ENCODE measurements at places on chromosomes 16 and 17.

DNA sequence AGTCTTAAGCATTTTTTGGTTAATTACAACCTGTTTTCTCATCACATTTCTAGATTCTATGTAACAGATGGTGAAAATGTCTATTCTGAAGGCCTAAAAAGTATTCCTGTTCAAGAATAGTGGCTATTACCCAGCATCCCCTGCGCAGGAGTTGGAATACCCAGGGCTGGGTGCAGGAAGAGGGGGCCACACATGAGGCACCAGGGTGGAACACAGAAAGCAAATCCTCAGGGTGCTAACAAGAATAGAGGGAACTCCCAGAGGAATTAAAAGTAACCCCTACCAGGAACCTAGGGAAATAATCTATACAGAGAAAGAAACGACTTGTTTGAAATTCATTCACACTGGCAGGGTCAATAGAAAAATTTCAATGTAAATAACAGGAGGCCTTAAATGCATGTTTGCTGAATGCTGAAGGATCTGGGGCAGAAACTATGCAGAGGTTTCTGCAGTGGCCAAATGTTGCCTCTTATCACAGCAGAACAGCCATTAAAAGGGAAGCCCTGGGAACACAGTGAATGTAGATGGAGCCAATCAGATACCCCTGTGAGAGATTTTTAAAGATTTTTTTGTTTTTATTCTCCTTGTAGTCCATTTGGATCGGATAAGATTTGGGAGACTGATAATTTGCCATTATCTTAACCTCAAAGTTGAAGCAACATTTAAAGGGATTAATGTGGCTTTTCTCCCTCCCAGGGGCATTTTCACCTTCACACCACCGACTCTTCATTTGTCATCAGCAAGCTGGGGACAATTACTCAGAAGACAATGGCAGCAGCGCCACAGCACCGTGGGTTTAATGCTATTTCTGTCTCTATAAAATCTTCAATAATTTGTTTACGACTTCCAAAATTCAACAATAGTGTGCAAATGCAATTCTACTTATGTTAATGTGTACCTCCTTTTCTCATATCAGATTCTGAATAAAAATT is 196.0 kb upstream of the PSMD7 start:
- DNase-seq = no peak

DNA sequence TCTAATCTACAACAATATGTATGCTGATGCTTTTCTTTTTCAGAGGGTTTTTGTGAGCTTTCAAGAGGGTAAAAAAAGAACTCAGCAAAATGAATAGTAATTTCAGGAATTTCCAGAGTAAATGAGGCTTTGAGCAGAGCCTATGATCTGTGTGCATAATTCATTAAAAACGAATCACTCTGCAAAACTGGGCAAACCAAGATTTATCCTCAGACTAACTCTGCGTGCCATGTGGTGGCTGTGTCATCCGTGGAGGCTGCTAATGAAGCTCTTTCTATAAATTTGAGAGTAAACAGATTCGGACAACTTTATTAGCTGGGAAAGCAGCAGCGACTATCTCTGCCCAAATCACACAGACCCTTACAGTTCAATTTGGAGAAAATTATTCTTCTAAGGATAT is 83.8 kb downstream of the FOXL1 start:
- no peak for DNase-seq

DNA sequence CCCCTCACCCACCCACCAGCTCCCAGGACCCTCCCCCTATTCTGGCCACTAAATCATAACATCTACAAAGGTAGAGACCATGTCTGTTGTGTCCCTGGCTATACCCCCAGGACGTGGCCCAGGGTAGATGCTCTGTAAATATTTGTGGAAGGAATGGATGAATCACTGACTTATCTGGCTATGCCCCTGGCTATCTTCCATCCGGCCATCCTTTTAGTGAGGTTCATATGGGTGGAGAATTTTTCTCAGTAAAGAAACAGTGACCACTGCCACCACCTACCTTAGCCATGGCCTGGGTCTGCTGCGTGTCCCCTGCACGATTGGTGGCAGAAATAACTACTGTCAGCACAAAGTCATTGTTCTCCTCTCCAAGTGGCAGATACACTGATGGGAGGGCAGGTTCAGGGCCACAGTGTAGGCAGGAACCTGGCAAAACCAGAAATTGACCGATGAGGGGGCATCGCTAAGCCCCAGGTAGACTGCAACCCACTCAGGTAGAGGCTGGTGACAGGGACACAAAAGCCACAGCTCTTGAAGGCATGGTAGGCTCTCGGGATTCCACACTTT is 63.1 kb upstream of the BCO1 start:
- DNase-seq = no peak

DNA sequence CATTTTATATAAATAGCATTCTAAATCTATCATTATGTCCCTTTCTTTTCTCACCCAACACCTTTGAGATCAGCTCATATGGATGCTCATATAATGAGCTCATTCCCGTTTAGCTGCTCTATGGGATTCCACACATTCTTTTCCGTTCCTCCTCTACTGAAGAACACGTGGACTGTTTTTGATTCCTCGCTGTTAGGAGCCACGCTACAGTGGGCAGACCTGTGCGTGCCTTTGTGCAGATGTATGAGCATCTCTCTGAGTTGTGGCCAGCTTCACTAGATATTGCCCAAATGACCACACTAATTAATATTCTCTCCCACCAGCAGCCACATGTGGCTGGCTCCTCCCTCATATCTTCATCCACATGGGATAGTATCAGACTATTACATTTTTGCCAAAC is 6.0 kb upstream of the TNFRSF13B start:
- DNase-seq = no peak

DNA sequence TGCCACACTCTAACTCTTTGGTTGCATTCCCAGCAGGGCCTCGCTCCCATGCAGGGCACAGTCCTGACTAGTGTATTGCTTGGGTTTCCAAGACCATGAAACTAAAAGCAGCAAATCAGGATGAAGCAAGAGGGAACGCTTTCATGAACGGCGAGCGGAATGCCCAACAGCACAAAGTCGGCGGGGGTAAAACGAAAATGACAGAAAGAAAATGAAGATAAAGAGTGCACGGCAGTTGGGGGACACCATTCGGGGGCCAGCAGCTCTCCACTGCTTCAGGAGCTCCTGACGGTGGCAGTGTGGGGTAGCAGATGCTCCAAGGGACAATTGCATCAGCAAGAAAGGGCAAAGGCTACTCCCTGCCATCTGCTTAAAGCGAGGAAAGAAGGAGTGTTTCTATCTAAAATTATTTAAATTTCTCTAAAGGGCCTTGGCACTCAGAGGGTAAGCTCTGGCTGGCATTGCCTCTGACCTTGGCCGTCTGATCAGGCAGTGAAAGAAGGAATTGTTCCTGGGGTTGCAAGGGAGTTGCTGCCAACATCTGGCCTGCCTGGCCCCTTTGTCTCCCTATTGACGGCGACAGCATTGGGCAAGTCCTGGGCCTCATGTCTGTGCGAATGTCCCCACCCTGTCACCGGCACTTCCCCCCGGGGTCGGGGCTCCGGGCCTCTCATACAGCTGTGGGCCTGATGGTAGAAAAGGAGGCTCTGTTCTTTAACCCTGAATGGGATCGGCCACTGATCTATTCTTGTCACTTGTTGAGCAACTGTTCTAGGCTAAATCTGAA is 138.2 kb downstream of the CMIP start:
- DNase-seq = no peak

DNA sequence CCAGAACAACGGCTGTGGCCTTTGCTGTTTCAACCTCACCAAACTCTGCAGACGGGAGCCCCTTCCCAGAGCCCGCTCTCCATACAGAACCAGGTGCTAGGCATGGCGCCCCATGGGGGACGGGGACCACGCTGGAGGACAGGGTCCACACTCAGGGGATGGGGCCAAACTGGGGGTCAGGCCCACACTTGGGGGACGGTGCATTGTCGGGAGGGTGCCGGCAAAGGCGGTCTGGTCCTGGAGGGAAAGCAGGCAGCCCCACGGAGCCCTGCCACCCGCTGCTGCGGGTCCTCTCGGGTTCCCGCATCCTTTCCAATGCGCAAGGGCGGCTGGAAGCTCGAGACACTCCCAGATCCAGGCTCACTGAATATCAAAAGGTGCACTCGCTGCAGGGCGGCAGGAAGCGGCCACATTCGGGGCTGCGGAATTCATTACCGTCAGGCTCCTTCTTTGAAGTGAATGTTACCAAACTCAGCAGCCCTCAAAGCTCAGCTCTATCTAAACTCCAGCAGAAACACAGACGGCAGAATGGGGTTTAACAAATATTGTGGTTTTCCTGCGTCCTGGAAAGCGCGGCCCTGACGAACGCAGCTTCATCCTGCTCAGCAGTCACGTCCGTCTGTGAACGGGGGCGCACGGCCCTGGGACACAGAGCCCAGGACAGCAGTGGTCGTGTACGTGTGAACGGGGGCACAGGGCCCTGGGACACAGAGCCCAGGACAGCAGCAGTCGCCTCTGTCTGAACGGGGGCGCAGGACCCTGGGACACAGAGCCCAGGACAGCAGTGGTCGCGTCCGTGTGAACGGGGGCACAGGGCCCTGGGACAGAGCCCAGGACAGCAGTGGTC is 41.3 kb downstream of the LMF1 start:
- no peak for DNase-seq

GRCh38 chr16:75351183-75351582 is 82.1 kb downstream of the CFDP1 start:
- no peak for DNase-seq

- DNase-seq = no peak
These were observed 13.7 kb upstream of the CD300E start for GRCh38 chr17:74637265-74637664.

DNA sequence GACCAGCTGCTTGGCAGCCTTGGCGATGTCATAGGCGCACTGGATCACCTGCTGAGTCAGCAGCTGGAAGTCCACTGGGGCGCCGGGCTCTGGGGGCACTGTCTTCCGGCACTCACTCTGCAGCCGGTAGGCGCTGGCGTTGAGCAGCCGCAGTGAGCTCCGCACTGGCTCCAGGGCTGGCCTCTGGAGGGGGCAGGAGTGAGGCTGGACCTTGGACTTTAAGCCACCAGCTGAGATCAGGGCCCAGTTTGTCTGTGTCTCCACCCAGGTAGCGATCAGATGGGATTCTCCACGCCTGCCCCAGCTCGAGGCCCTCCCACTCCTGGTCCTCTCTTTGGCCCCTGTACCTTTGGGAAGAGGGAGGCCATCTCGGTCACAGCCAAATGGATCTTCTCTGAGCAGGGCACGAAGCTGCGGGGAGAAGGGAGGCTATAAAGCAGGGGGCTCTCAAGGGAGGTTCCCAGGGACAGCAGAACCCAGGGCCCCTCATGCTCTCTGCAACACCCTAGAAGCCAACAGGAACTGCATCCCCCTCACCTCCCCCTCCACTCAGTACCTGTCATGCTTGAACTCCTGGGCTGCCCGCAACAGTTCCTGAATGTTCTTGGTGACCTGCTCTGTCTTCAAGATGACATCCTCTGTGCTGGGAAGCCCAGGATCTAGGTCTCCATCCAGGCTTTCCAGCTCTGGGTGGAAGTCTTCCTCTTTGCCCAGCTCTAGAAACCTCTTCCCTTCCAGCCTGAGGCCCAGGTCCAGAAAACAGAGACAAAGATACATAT is 6.4 kb downstream of the TP53I13 start:
- no peak for DNase-seq

- no peak for DNase-seq
These were observed 76.7 kb downstream of the CCT6B start for GRCh38 chr17:34884597-34884996.

DNA sequence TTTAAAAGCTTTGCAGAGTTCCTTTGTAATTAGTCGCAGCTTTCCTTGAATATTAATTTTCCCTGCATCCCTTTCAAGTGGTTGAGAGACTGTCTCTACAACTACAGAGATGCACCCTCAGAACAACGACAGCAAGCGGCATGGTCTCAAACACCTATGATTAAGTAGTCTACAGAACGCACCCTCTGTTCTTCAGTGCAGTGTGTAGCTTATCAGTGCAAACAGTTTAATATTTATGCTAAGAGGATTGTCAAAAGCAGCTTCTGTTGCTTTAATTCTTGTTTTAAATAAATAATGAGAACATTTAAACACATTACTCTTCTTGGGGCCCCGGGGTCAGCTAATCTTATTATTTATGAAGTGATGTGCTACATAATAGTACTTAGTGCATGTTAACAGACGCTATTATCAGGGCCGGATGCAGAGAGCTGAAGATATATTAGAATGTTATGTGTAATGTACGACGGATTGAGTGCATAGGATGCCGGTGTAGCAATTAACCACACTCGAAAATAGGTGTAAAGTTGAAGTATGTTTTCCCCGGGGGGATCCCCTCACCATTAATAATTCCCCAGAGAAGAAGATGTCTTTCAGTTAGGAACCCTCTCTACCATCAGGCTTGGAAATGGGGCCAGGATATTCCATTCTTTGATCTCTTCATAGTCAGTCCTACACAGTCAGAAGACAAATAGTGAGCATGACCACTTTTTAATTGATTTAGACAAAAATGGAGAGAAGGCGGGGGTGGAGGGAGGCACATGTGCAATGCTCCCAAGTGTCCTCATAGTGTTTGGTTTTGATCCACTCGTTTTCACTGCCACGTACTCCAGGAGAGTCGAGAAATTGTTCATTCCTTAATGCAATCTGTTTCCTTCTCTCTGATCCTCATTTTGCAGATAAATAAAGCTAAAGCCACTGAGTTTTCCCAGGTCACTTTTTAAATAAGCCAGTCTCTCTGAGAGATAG is 176.3 kb downstream of the IRX3 start:
- DNase-seq = no peak

GRCh38 chr16:67989322-67990017 is 9.2 kb upstream of the DPEP3 start:
- no peak for DNase-seq

DNA sequence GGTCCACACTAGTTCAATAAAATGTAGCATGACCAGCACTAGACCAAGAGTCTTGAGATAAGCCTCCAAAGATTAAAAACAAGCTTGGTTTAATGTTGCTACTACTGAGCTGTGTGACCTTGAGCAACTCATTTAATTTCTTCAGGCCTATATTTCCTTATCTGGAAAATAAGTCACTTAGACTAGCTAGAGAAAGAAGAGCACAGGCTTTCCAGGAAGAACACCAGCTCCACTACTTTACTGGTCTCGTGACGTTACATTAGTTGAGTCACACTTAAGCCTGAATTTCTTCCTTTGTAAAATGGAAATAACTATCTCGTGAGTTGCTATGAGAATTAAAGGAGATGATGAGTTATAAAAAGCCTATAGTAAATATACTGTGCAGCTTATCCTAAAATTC is 5.4 kb downstream of the HELZ start:
- no peak for DNase-seq

GRCh38 chr17:28470266-28470913 is 3.1 kb upstream of the SLC13A2 start:
- DNase-seq = no peak

- no peak for DNase-seq
These were observed 65.2 kb downstream of the PRMT7 start for GRCh38 chr16:68375801-68376536.
